KG1 (cell line): ENCODE measurements at places on chromosomes 7 and 10.

- no peak for DNase-seq
Observed at GRCh38 chr10:130769146-130770017, 542.1 kb downstream of the TCERG1L start.

GRCh38 chr10:45624724-45625123 is 47.8 kb downstream of the ZFAND4 start:
- DNase-seq = no peak

DNA sequence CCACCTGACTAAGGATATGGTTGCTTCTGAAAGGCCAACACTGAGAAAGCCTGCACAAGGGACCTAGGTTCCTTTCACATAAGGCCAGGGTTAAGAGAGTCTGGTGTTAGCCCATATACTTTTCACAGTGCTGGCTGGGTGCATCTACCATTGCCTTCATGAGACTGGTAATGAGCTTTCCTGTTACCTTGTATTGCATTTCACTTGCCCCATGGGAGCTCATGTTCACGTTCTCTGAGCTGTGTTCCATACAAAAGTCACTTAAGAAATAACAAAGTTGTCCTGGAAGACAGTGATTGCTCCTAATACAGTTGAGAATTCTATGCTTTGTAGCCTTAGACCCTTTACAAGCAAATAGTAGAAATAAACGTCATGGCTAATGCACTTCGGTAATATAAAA is 337.8 kb upstream of the TEX47 start:
- DNase-seq = no peak

- no peak for DNase-seq
Observed at GRCh38 chr10:98429320-98430072, 14.5 kb upstream of the PYROXD2 start.
